ENCODE measurements at places on chromosomes 16 and 17. TPM values are rescaled to one million over a fixed set of nuclear protein-coding genes. Genes with fewer than 3 reads are reported as not detected.

GUCY2D gene
- total RNA-seq, result under 0.01 TPM

KRTAP4-3 gene
- total RNA-seq, result not detected

ACE gene
- total RNA-seq, result 1.3 TPM

VAT1L gene
- total RNA-seq, result 59.3 TPM

CDC6 gene
- 19.0 TPM for total RNA-seq

KRTAP3-2 gene
- not detected for total RNA-seq

NPIPB9 gene
- 3.9 TPM for total RNA-seq

SLC52A1 gene
- total RNA-seq, result 0.43 TPM

TLCD3A gene
- total RNA-seq, result 32.4 TPM

RSPRY1 gene
- 64.8 TPM for total RNA-seq

KRT23 gene
- total RNA-seq, result under 0.01 TPM

SLC43A2 gene
- total RNA-seq, result 3.5 TPM

CTRL gene
- not detected for total RNA-seq

CSH1 gene
- total RNA-seq, result not detected

WNT3 gene
- 0.97 TPM for total RNA-seq

HOXB4 gene
- 1.7 TPM for total RNA-seq

MSRB1 gene
- total RNA-seq, result 14.2 TPM

VKORC1 gene
- 68.2 TPM for total RNA-seq

KRT25 gene
- total RNA-seq, result not detected

EPOP gene
- 1.3 TPM for total RNA-seq

GRCh38 chr16:30418350-30419181 lies 11.2 kb downstream of the ZNF771 start:
- no peak for DNase-seq

DNA sequence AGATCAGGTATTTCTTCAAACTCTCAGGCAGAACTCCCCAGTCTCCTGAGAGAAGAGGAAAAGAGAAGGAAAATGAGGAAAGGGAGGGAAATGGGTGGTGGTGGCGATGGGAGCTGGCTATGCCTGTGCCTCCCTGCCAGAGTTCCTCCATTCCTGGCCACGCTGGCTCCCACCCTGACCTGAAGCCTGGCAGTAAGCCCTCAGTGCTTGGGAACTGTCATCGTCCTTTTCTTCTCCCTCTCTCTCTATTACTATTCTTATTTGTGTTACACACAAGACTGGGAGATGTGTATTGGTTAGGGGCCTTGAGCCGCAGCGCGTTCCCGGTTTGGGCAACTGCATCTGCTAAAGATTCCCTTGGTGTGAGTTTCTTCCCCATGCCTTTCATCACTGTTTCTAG lies 44.6 kb downstream of the GOSR1 start:
- no peak for DNase-seq

GRCh38 chr17:17445925-17446665 lies 30.7 kb upstream of the MED9 start:
- DNase-seq, result peak; percentile 95

- peak; percentile 55 for DNase-seq
Observed at GRCh38 chr17:79838522-79839274, 542 bp downstream of the CBX4 start.

GRCh38 chr17:9886141-9886930 lies 18.7 kb downstream of the RCVRN start:
- DNase-seq, result no peak

- peak; percentile 75 for DNase-seq
Observed at GRCh38 chr17:68794636-68795434, 160.4 kb downstream of the ABCA8 start.

DNA sequence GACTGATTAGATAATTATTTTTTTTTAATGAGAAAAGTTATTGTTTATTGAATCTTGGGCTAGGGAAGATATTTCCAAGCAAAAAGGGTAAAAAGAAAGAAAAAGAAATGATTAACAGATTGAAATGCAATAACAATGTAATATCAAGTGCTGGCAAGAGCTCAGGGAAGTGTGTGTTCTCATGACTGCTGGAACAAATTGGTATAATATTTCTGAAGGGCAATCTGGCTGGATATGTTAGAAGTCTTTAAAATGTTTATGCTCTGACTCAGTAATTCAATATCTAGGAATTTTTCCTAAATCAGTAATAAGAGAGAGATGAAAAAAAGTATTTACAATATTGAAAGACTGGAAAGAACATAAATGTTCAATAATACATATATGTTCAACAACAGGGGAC lies 7.6 kb upstream of the ZNF624 start:
- DNase-seq, result no peak

DNA sequence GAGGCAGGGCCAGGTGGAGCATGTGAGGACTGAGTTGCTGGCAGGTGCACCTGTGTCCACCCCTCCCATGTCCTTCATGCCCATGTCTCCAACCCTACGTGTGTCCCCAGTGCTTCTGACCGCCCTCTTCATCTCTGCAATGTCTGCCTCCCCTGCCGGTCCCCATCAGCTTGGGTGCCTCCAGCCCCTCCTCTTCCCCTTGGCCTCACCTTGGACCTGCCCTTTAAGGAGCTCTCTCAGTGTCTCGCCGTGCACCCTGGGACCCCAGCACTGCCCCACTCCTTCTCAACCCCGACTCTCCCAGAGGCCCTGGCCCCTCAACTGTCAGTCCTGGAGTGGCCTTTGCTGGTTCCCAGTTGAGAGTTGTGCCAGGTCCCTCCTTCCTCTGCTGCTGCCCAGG lies 15.0 kb downstream of the RIPOR1 start:
- DNase-seq, result no peak

DNA sequence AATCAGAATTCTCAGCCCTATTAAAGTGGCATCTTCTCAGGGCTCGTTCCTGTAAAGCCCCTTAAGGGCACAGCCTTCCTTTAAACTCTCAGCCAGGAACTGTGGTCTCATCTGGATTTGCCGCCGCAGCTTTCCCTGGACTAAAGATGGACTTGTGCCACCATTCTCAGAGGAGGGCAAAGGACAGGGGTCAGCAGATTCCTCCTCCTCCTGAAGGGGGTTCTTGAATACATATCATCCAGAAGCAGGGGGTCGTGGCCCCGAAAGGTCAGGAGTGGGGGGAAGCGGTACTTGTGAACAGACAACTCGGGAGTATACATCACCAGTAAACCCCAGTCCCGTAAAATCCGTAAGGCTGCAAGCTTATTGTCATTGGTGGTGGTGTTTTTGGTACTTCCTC lies 174.8 kb downstream of the RPTOR start:
- no peak for DNase-seq

- DNase-seq, result peak; percentile 56
Observed at GRCh38 chr17:82103553-82104451, 5.8 kb upstream of the FASN start.

DNA sequence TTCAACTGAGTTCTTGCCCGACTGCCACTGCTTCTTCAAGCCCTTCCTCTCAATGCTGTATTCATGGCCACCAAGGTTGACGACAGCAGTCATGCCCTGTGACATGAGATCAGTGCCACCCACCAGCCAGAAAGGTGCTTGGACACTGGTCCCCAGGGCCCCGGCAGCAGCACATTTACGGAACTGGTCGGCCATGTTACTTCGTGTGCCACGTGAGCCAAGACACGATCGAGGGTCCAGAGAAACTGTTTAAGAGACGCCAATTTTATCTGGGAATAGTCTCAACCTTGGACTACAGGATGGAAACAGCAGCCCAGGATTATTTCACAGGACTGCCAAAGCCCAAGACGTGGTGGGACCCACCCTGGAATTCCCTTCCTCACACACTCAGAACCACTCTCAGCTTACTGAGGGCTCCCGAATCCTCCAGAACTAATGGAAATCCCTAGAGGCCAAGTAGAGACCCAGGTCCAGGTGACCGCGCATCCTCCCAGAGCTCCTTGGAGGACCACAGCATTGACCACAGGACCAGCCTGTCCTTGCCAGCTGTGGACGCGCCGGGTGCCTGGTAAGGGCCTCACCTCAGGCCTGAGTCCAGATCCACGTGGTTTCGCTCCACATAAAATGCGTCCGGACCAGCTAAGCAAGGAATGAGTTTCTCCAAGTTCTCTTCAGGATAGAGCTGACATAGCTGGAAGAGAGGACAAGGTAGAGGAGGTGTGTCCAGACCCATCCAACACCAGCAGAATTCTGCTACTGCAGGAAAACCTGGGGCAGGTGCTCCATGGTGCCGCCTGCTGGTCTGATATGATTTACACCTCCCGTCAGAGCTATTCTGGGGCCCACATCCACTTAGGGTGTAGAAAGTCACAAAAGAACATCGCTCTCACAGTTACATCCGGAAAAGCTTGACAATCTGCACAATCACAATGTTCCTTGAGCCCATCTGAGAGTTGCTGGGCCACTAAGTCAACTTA lies 28.2 kb downstream of the MAP1LC3B start:
- no peak for DNase-seq

DNA sequence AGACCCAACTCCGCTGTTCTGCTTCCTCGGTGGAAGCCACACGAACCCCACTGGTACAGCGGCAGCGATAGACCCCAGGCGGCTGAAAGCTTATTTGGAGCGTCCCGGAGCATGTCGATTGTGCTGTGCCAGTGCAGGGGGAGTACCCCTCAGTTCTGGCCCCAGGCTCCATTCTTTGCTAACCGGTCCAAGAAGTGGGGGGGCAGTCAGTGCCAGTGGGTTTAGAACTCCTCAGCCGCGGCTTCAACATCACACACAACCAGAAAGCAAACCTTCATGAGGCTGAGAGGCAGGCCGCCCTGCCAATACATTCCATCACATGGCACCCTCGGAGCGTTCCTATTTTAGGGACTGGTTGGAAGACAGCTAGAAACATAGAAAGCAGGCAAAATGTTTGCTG lies 1.7 kb upstream of the MNT start:
- no peak for DNase-seq

- no peak for DNase-seq
Observed at GRCh38 chr17:81082177-81083073, 47.5 kb downstream of the BAIAP2 start.

DNA sequence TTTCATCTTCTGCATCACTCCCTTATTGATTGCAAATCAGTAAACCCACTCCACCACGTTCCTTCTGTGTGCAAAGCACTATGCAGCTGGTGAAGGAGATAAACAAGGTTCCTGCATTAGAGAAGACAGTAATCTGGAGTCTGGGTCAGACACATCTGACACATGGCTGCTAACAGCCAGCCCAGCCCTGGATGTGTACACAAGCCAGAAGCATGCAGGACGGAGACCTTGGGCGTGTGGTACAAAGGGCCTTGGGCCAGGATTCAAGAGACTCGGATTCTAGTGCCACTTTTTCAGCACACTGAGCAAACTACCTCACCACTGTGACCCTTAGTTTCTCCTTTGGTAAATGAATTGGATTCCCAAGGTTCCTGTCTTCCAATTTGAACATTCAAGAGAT lies 86.6 kb upstream of the DNAH9 start:
- no peak for DNase-seq

DNA sequence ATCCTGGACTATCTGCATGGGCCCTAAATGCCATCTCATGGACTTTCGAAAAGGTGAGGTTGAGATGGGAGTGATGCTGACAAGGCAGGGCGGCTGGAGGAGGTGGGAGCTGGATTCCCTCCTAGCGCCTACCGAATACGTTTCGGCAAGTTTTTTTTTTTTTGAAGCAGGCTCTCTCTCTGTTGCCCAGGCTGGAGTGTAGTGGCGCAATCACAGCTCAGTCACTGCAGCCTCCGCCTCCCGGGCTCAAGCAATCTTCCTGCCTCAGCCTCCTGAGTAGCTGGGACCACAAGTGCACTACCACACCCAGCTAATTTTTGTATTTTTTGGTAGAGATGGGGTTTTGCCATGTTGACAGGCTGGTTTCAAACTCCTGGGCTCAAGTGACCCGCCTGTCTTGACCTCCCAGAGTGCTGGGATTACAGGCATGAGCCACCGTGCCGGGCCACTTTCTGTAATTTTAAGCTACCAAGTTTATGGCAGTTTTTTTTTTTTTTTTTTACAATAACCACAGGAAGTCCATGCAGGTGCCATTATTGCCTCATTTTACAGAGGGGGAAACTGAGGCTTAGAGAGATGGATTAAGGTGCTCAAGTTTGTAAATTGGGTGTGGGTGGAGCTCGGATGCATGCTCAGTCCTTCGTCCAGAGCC lies 246.4 kb downstream of the PRKCA start:
- peak; percentile 60 for DNase-seq

GRCh38 chr17:81027591-81028505 lies 7.1 kb upstream of the BAIAP2 start:
- no peak for DNase-seq

DNA sequence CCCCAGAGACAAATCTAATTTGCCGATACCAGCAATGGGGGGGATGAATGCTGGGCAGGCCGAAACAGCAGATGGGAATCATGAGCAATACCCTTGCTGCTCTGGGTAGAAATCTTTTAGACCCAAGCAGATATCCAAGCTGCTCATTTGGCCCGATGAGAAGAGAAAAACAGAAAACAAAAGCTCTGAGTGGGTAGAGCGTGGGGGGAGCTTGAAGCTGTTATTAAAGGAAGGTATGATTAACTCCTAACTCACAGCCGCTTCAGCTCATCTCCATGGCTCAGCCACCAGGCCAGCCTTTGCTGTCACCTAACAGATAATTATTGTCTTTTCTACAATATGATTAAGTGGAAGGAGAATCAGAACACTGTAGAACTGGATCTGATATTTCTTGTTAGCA lies 58.3 kb downstream of the VPS35L start:
- no peak for DNase-seq

DNA sequence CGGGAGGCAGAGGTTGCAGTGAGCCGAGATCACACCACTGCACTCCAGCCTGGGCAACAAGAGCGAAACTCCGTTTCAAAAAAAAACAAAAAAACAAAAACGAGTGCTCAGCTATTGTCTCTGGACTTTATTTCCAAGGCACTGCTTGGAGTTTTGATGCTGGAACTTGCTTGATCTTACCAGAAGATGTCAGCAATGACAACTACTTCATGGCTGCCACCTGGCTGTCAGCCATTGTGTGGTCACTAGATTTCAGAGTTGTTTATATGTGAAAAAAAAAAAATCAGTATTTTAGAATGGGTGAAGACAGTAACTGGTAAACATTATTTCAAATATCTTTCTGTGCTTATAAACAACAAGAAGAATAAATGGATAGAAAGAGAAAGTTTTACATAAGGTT lies 26.3 kb upstream of the OR4D1 start:
- DNase-seq, result peak; percentile 20

DNA sequence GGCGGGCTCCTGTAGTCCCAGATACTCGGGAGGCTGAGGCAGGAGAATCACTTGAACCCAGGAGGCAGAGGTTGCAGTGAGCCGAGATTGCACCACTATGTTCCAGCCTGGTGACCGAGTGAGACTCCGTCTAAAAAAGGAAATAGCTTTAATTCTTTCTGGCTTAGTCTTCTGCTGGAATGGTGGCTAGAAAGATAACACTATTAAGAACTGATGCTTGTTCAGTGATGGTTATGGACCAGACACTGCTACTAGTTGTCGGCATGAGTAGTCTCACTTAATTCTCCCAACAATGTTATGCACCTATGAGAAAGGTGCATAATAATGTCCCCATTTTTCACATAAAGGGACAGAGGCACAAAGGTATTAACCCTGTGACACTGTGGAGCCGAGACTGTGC lies 188.7 kb downstream of the HS3ST3A1 start:
- DNase-seq, result no peak

GRCh38 chr16:87921236-87921773 lies 15.0 kb downstream of the CA5A start:
- DNase-seq, result no peak
